ENCODE measurements at places on chromosomes 2 and 18.

- DNase-seq: peak; percentile 56
Observed at GRCh38 chr2:120503793-120504571, 158.0 kb downstream of the INHBB start.

- no peak for DNase-seq
Observed at GRCh38 chr2:17429130-17429529, 89.1 kb downstream of the RAD51AP2 start.

GRCh38 chr18:4352746-4353551 is 102.2 kb downstream of the DLGAP1 start:
- DNase-seq: peak; percentile 60

DNA sequence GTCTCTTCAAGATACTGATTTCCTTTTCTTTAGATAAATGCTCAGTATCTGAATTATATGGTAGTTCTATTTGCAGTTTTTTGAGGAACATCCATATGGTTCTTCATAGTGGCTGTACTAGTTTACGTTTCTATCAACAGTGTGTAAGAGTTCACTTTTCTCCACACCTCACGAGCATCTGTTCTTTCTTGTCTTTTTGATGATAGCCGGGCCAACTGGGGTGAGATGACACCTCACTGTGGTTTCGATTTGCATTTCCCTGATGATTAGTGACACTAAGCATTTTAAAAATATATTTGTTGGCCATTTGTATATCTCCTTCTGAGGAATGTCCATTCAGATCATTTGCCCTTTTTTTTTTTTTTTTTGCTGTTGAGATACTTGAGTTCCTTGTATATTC is 458.8 kb downstream of the SETBP1 start:
- no peak for DNase-seq

DNA sequence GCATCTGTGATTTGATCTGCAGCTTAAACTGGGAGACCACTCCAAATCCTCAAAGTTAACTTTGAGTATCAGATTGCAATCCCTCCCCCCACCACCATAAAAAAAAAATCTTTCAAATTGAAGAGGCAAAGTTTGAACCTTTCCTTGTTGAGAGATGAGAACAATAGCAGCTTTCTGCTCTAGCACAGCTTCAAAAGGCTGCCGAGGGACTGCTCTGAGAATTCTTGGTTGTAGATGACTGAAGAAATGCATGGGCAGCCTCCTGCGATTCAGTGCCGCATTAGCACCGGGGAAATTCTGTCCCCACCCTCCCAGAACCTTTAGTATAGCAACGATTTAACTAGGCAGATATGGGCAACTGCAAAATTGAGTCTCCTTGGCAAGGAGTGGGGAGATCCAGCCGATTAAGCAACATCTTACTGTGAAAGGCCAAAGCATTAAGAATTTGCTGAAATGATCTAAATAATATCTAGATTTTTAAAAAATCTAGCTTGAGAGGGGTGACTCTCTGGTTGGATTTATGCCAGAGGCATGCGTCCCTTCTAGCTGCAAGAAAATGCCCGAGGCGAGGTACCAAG is 3.9 kb upstream of the SP5 start:
- no peak for DNase-seq

- DNase-seq: no peak
Observed at GRCh38 chr2:63059793-63060471, 9.3 kb downstream of the OTX1 start.

GRCh38 chr18:75802681-75803080 is 375.2 kb upstream of the SMIM21 start:
- peak; percentile 78 for DNase-seq
